ENCODE measurements at places on chromosomes 16 and 17. TPM values are rescaled to one million over a fixed set of nuclear protein-coding genes. Genes with fewer than 3 reads are reported as not detected.

CX3CL1 gene
- total RNA-seq: 30.6 TPM

ANKRD13B gene
- total RNA-seq: 20.8 TPM

HLF gene
- total RNA-seq: 8.2 TPM

FBXL19 gene
- 18.0 TPM for total RNA-seq

CCDC144A gene
- total RNA-seq: 0.29 TPM

PMP22 gene
- 76.2 TPM for total RNA-seq

ZNF750 gene
- 1.5 TPM for total RNA-seq

KCNH6 gene
- 2.1 TPM for total RNA-seq

TERB1 gene
- not detected for total RNA-seq

DCXR gene
- total RNA-seq: 51.6 TPM

LUC7L gene
- total RNA-seq: 93.1 TPM

NXN gene
- 50.2 TPM for total RNA-seq

KRTAP9-2 gene
- total RNA-seq: not detected

CASKIN1 gene
- 1.6 TPM for total RNA-seq

CASKIN2 gene
- total RNA-seq: 31.7 TPM

CANT1 gene
- total RNA-seq: 35.6 TPM

KRTAP16-1 gene
- not detected for total RNA-seq

KPNA2 gene
- total RNA-seq: 35.8 TPM

OMG gene
- total RNA-seq: not detected

CD79B gene
- total RNA-seq: 6.8 TPM

HYDIN gene
- 17.9 TPM for total RNA-seq

UNC13D gene
- 12.6 TPM for total RNA-seq

GUCY2D gene
- 0.23 TPM for total RNA-seq

AOC3 gene
- total RNA-seq: 9.6 TPM

RASD1 gene
- total RNA-seq: 10.7 TPM

TPSAB1 gene
- total RNA-seq: 0.99 TPM

MEAK7 gene
- 18.3 TPM for total RNA-seq

NDUFAF8 gene
- 23.3 TPM for total RNA-seq
